MCF 10A (cell line): ENCODE measurements at places on chromosomes 11 and 22.

DNA sequence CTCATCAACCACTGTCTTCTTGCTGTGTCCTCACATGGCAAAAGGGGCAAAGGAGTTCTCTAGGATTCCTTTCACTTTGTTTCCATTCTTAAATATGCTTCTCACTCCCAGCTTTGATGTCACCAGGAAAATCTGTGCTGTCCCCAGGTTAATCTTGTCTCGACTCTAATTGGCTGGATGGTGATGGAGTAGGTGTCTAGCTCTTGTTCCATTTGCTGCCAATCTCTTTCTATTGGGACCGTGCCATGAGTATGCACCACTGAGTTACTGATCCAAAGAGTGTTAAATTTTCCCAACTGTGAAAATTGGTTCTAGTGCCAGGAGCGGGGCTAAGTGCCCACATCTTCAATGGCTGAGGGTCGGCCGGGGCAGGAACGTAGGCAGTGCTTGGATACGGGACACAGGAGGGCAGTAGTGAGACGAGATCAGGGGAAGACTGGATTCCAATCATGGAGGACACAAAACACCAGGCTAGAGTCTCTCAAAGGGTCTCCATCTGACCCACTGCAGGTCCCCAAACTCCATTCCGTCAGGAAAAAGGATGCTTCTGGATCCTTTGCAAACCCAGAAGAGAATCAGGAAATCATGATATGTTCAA is 47.7 kb upstream of the CSNK2A3 start:
- peak; percentile 39 for DNase-seq
- peaks cover 6% of the 10 kb centered on the region for H3K36me3 ChIP-seq
- H3K4me3 ChIP-seq, result no peak overlapping the region
- no peak overlapping the region for H3K27ac ChIP-seq
- peaks cover 8% of the 10 kb centered on the region for H3K4me1 ChIP-seq
- H3K27me3 ChIP-seq, result no peaks in the 10 kb centered on the region

DNA sequence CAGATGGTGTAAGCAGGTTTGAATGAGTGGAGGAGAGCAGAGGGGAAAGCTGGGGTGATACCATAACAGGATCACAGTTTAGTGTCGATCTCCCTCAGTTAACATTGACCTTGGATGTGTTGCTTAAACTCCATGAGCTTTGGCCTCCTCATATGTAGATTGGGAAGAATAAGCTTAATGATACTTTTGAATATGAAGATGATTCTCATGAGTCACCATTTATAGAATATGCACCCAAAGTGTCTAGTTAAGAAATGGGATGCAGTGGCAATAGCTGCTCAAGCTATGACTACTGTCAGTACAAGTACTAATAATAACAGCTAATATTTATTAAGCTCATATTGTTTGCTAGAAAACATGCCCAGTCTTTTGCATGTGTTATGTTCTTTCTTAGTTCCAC is 236.2 kb upstream of the KIRREL3 start:
- peaks cover 11% of the 10 kb centered on the region for H3K27me3 ChIP-seq
- H3K4me3 ChIP-seq, result no peak overlapping the region
- no peaks in the 10 kb centered on the region for H3K36me3 ChIP-seq
- H3K4me1 ChIP-seq, result no peaks in the 10 kb centered on the region
- H3K27ac ChIP-seq, result no peak overlapping the region
- DNase-seq, result no peak

- H3K36me3 ChIP-seq, result no peaks in the 10 kb centered on the region
- H3K4me3 ChIP-seq, result no peak overlapping the region
- H3K4me1 ChIP-seq, result no peaks in the 10 kb centered on the region
- H3K27ac ChIP-seq, result no peak overlapping the region
These were observed 34.1 kb downstream of the OTOG start for GRCh38 chr11:17581036-17581731.

GRCh38 chr22:46245511-46245910 is 4.6 kb downstream of the CDPF1 start:
- H3K27me3 ChIP-seq, result no peaks in the 10 kb centered on the region
- H3K4me1 ChIP-seq, result no peaks in the 10 kb centered on the region
- H3K27ac ChIP-seq, result no peak overlapping the region
- peaks cover 10% of the 10 kb centered on the region for H3K36me3 ChIP-seq

DNA sequence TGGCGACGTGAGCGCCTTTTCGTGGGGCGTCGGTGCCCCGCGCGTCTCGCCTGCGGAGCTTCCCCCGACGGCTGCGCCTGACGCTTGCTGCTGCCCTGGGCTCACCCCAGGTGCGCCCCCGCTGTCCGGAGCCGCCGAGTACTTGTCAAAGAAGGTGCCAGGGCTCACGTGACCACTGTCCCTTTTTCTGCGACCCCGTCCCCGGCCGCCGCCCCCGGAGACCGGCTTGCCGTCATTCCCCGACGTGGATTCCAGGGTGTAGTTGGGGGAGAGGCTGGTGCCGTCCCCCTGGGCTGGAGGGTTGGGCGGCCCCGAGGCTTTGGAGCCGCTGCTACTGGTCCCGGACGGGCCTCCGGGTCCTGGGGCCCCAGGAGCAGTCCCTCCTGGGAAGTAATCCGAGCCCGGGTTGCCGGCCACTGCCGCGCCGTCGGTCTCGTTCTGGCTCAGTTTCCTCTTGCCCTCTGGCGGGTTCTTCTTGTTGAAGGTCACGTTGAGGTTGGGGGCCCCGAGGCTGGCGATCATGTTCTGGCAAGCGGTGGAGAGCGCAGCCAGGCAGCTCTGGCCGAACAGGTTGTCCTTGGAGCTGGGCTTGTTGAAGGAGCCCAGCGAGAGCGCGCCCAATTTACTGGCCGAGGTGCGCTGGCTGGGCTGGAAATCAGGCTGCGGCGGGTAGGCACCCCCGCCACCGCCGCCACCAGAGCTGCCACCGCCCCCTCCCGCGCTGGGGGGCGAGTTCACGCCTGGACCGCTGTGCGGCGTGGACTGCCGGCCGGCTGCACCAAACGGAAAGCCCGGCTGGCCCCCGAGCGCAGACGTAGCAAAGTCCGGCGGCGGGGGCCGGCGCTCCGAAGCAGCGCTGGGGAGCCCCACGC is 3.8 kb downstream of the MN1 start:
- H3K27ac ChIP-seq, result no peak overlapping the region
- no peak for DNase-seq
- no peak overlapping the region for H3K4me3 ChIP-seq
- peaks cover 23% of the 10 kb centered on the region for H3K4me1 ChIP-seq
- peaks cover 5% of the 10 kb centered on the region for H3K36me3 ChIP-seq
- no peaks in the 10 kb centered on the region for H3K27me3 ChIP-seq

GRCh38 chr11:117841551-117842031 is 17.0 kb upstream of the FXYD2 start:
- DNase-seq, result no peak
- no peak overlapping the region for H3K27ac ChIP-seq
- H3K4me1 ChIP-seq, result no peaks in the 10 kb centered on the region
- H3K4me3 ChIP-seq, result no peak overlapping the region

DNA sequence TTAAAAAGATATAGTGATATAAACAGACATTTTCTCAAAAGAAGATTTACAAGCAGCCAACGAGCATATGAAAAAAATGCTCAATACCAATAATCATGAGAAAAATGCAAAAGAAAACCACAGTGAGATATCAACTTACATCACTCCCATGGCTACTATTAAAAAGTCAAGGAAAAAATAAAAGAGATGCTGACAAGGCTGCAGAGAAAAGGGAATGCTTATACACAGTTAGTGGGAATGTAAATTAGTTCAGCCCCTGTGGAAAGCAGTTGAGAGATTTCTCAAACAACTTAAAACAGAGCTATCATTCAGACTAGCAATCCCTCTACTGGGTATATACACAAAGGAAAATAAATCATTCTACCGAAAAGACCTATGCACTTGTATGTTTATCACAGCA is 97.1 kb upstream of the CARD18 start:
- no peak overlapping the region for H3K4me3 ChIP-seq
- no peak for DNase-seq
- H3K36me3 ChIP-seq, result no peaks in the 10 kb centered on the region
- no peaks in the 10 kb centered on the region for H3K4me1 ChIP-seq
- H3K27ac ChIP-seq, result no peak overlapping the region

- H3K27ac ChIP-seq, result no peak overlapping the region
- peak; percentile 19 for DNase-seq
- no peak overlapping the region for H3K4me3 ChIP-seq
- no peaks in the 10 kb centered on the region for H3K4me1 ChIP-seq
- no peaks in the 10 kb centered on the region for H3K27me3 ChIP-seq
These were observed 22.4 kb downstream of the RTCB start for GRCh38 chr22:32389685-32390084.

DNA sequence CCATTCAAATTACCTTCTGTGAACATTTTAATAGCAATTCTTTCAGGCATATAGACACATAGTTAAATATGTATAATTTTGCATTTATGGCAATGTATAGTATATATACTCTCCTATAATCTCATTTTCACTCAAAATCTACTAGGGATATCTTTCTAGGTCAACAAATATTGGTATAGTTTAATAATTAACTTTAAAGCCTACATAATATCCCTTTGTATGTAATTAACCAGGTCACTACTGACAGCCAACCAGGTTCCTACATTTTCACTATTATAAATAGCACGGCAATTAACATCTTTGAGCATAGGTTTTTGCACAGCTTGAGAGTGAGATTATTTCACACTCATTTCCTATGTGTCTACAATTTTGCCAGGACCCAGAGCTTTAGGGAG is 15.8 kb downstream of the OR2AG2 start:
- DNase-seq, result no peak
- no peak overlapping the region for H3K4me3 ChIP-seq
- peaks cover 6% of the 10 kb centered on the region for H3K27me3 ChIP-seq
- H3K27ac ChIP-seq, result no peak overlapping the region
- no peaks in the 10 kb centered on the region for H3K4me1 ChIP-seq

- peak overlapping the region; percentile 96 for H3K4me3 ChIP-seq
- H3K36me3 ChIP-seq, result peaks cover 23% of the 10 kb centered on the region
- H3K4me1 ChIP-seq, result peaks cover 57% of the 10 kb centered on the region
- peak overlapping the region; percentile 89 for H3K27ac ChIP-seq
These were observed 648 bp downstream of the FOSL1 start for GRCh38 chr11:65899356-65900124.

- peak; percentile 86 for DNase-seq
- peaks cover 3% of the 10 kb centered on the region for H3K36me3 ChIP-seq
- no peaks in the 10 kb centered on the region for H3K27me3 ChIP-seq
- H3K4me1 ChIP-seq, result peaks cover 23% of the 10 kb centered on the region
These were observed 1.5 kb downstream of the TBC1D10A start for GRCh38 chr22:30325065-30325720.

DNA sequence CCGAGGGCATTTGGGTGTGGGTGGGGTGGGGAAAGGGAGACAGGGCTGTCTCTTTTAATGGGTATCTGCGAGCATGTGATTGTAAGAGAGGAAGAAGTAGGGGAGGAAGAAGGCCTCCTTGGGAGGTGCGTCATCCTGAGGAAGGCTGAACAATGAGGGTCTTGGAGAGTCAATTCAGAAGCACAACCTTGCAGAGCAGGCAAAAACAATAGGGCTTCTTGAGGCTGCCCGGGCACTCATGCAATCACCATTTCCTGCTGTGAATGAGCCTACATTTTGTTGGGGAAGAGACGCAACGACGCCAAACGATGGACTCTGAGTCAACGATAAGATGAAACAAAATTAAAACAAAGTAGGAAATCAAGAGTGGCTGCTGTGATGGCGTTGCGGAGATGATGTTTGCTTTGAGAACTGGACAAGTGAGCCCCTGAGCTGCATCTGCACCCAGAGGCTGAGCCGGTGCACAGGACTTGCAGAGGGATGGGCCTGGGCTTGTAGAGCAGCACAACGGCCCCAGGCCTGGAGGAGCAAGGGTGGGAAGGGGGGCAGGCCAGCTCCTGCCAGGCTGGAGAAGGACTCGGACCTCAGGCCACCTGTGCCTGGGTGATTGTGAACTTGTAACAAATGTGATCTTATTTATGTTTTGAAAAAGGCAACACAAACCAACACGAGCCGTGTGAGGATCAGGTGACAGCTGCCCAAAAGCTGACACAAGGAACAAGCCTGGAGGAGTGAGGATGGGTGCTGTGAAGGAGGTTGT is 92.3 kb upstream of the B3GAT1 start:
- H3K4me1 ChIP-seq, result no peaks in the 10 kb centered on the region
- no peak for DNase-seq

DNA sequence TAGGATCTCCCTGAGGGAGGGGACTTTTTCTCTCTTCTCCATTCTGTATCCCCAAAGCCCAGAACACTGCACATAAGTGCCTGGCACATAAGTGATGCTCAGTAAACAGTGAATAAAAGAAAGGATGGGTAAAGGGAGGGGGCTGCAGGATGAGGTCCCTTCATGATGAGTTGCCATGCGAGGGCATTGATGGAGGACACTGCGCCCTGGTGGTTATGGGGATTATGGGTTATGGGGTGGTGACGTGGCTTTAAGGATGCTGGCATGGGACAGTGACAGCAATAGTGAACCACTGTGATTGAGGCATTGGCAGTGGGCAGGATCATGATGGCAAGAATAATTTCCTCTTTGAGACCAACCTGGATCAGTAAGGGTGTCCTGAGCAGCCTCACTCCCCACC is 43.9 kb upstream of the LRRC32 start:
- no peaks in the 10 kb centered on the region for H3K27me3 ChIP-seq
- no peaks in the 10 kb centered on the region for H3K4me1 ChIP-seq
- no peak for DNase-seq
- H3K4me3 ChIP-seq, result no peak overlapping the region
- H3K27ac ChIP-seq, result no peak overlapping the region
- H3K36me3 ChIP-seq, result no peaks in the 10 kb centered on the region

DNA sequence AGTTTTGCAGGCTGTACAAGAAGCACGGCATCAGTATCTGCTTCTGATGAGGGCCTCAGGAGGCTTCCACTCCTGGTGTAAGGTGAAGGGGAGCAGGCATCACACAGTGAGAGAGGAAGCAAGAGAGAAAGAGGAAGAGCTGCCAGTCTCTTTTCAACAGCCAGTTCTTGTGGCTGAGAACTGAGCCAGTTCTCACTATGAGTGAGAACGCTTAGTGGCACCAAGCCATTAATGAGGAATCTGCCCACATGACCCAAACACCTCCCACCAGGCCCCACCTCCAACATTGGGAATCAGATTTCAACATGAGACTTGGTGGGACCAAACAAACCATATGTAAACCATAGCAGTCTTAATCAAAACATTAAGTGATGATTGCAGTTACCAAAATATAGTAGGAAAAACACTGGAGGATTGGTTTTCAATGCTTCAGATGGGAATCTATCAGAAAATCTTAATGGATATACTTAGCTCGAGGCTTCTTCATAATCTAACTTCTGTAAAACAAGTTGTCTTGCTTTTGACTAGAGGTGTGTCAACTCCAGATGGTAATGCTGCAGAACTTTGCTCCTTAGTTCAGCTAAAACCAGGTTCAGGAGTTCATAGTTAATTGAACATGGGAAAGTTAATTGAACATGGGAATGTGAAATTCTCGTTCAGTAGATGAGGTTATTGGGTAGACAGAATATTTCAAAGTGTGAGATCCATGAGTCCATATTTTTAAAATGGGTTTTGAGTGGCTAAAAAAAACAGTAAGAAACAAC is 12.2 kb downstream of the FAR1 start:
- no peak overlapping the region for H3K27ac ChIP-seq
- H3K4me1 ChIP-seq, result peaks cover 15% of the 10 kb centered on the region

GRCh38 chr22:24512043-24512442 is 16.9 kb downstream of the UPB1 start:
- no peak overlapping the region for H3K27ac ChIP-seq
- no peak overlapping the region for H3K4me3 ChIP-seq
- no peaks in the 10 kb centered on the region for H3K36me3 ChIP-seq
- no peak for DNase-seq
